ENCODE measurements at places on chromosomes 12 and 14.

DNA sequence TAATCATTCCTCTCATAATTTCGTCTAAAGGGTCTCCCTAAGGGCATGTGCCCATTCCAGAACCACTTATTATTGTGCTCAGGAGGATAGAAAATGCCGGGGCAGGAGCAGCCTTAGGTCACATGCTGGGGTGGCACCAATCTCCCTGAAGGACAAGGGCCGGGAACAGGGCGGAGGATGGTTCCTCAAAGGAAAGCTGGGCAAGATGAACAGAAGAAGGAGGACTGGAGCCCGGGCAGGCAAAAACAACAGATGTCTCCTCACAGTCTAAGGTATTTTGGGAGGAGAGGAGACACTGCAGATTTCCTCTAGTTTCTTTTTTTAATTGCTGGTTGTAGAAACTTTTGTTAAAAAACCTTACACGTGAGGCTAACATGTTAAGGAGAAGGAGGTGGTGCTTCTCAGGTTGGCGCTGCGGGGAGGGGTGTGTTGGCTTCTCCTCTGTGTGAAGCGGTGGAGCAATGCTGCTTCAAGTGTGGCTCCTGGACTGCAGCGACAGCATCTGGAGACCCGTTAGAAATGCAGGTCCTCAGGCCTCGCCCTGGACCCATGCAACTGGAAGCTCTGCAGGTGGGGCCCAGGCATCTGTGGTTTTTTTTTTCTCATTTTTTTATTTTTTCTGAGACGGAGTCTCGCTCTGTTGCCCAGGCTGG, 164.8 kb downstream of the AACS start:
- no peak for DNase-seq

GRCh38 chr12:71702590-71702989, 16.7 kb downstream of the TMEM19 start:
- no peak for DNase-seq

- no peak for DNase-seq
These were observed 77.1 kb upstream of the FUT8 start for GRCh38 chr14:65335411-65335947.

DNA sequence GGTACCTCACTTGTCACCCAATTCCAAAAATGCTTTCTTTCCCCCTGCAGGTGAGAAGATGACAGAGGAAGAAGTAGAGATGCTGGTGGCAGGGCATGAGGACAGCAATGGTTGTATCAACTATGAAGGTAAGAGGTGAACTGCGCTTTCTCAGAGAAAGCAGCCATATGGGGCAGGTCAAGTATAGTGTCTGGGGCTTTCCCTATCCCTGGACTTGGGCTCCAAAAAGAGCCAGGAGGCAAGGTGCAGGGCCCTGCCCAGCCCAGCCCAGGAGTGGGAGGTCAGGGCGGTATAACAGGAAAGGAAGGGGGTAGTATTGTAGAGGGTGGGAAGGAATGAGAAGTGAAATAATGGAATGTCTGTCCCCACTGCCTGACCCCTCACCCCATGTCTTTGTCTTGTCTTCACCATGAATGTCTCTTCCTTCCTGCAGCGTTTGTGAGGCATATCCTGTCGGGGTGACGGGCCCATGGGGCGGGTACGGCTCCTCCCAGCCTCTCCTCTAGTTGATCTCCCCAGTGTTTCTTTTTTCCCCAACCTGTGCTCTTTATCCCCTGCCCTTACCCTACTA, 2.1 kb downstream of the MYL6 start:
- DNase-seq, result no peak

GRCh38 chr14:90201344-90201743, 55.0 kb upstream of the PSMC1 start:
- no peak for DNase-seq

DNA sequence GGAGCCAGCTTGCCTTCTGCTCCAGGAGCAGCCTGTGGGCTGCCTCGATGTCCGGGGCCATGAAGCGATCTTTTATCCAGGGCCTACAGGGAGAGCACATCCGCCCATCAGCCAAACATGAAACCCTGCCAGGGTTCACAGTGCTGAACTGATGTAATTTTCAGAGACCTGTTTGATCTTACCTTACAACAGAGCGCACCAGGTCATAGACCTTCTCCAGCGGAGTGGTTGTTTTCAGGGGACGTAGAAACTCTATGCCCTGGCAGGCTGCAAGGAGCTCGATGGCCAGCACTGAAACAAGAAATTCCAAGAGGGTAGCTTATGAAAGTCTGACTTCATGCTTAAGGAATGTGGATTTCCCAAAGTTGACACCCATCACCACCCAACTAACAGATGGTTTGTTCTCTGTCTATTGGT, 19.7 kb downstream of the HAL start:
- DNase-seq, result no peak

- no peak for DNase-seq
These were observed 85.5 kb downstream of the SSPN start for GRCh38 chr12:26280869-26281268.

- DNase-seq, result no peak
These were observed 67.0 kb upstream of the CSRP2 start for GRCh38 chr12:76945867-76946266.

- DNase-seq, result no peak
These were observed 43.6 kb upstream of the VASH1 start for GRCh38 chr14:76717508-76718290.

DNA sequence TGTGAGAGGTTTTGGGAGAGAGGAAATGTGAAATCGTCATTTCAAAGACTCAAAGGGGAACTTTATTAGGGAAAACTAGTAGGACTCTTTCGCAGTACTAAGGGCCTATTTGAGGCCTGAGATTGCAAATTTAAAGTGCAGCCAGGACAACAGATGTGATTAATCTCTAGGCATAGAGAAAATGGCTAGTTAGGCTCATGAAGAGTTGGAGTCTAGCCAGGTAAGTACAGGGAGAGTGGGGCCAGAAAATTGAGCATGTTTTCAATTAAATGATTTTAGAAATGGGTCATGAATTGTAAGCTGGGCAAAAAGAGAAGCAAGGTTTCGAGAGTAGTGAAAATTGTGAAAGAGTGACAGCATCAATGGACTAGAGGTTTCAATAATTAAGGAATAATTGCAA, 91.9 kb upstream of the LMNTD1 start:
- DNase-seq, result no peak

DNA sequence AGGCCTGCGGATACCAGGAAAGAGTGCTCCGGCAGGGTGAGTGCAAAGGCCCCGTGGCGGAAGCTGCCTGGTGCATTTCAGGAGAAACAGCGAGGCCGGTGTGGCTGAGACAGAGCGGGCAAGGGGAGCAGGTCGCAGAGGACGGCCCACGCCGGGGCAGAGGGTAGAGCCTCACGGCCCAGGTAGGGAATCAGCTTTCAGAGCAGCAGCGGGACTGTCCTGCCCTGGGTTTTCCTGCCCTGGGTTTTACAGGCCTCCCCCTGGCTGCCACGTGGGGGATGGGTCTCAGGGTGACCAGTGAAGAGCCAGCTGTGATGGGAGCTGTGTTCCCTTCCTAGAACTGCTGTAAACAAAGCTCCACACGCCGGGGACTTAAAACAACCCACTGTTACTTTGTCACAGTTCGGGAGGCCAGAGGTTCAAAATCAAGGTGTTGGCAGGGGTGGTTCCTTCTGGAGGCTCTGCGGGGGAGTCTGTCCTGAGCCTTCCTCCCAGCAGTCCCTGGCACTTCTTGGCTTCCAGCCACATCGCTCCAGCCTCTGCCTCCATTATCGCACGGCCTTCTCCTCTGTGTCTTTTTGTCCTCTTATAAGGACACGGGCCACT, 10.4 kb downstream of the NCOR2 start:
- DNase-seq, result no peak

DNA sequence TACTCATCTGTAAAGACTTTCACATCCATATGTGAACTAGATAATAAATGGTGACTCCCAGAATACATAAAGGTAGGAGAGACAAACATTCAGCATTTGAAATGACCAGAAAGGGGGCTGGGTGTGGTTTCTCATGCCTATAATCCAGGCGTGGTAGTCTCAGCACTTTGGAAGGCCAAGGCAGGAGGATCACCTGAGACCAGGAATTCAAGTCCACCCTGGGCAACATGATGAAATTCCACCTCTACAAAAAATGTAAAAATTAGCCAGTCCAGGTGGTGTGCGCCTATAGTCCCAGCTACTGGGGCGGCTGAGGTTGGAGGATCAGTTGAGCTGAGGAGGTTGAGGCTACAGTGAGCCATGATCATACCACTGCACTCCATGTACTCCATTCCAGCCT, 4.1 kb upstream of the CS start:
- DNase-seq, result no peak

GRCh38 chr12:15056218-15056617, 83.4 kb downstream of the PDE6H start:
- no peak for DNase-seq
